Colonic mucosa (tissue), 4 donors: ENCODE measurements at places on chromosomes 12 and 14.

DNA sequence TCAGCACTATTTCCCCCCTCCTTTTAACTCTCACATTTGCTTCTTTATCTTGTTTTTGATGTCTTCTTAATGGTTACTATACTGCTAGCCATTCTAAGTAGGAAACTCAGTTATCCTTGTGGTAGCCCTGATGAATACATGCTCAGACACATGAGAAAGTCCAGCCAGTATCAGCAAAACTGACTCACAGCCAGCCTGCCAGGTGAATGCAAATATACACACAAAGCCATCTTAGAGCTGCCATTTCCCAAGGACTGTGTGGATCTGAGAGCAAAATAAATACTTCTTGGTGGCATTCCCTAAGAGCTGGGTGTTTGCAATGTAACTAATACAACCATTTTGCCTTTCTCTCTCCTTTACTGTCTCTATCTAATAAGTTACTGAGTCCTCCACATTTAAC lies 455.2 kb downstream of the CCER1 start:
- no peaks in the 10 kb centered on the region for H3K36me3 ChIP-seq
- H3K4me3 ChIP-seq = no peak overlapping the region
- H3K4me1 ChIP-seq = no peaks in the 10 kb centered on the region
- no peak overlapping the region for H3K27ac ChIP-seq
- H3K27me3 ChIP-seq = no peaks in the 10 kb centered on the region

DNA sequence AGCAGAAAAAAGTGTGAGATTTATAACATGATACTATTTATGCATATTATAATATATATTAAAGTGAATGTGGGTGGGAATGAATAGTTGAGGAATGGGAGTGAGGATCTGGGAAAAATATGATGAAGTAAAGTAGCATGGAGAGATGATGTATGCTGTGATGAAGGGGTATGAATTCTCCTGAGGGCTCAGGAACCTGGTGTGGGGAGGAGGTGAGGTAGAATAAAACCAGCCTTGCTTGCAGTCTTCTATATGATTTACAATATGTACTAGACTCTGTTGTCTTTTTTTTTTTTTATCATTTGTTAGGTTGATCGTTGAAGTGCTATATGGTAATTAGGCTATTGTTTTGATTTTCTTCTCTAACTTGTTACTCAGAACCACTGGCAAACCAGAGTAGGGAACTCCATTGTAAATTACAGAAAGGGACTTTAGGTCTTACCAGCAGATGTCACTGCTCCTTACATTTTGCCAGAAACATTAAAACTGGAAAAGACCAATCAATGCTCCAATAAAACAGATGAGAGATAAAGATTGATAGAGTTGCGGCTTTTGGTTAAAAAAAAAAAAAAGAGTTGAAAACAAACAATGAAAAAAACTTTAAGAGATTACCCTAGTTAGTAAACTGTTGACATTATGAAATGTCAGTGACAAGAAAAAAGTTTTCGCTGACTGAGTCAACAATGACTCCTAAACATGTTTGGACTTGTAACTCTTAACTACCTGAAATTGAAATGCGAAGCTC lies 39.9 kb downstream of the ATL1 start:
- no peak overlapping the region for H3K4me3 ChIP-seq
- H3K36me3 ChIP-seq = no peaks in the 10 kb centered on the region
- H3K4me1 ChIP-seq = no peaks in the 10 kb centered on the region
- DNase-seq = no peak
- H3K27ac ChIP-seq = no peak overlapping the region

DNA sequence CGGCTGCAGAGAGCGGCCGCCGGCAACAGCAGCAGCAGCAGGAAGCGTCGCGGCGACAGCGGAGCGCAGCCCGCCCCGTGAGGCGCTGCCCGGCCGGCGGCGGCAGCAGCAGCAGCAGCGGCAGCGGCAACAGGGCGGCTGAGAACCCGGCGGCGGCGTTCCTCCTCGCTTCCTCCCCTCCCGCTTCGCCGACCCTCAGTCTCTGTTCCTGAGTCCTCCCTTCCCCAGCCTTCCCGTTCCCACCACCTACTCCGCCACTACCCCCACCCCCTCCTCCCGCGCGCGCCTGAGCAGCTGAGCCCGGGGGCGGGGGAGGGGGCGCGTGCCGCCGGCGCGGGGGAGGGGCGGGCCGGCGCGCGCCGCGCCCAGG lies 310 bp downstream of the BICDL1 start:
- no peaks in the 10 kb centered on the region for H3K27me3 ChIP-seq
- peaks cover 5% of the 10 kb centered on the region for H3K4me1 ChIP-seq
- peak overlapping the region; percentile 78 for H3K27ac ChIP-seq
- peak overlapping the region; percentile 59 for H3K4me3 ChIP-seq

DNA sequence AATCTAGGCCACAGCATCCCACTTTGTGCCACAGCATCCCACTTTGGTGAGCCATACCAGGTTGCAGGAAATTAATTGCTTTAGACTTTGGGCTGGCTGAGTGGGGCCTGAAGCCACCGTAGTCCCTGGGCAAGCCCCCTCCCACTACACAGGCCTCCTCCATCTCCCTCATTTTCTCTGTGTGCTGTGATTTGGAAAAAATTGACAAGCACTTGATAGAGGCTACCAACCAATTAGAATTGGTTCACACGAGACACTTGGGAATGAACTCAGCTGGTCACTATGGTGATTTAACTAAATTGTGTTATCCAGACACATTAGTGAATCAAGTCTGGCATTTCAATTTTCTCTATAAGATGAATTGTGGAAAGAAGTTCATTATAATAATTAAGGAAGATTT lies 481.1 kb downstream of the DIO2 start:
- no peaks in the 10 kb centered on the region for H3K4me1 ChIP-seq
- H3K4me3 ChIP-seq = no peak overlapping the region
- no peak overlapping the region for H3K27ac ChIP-seq

DNA sequence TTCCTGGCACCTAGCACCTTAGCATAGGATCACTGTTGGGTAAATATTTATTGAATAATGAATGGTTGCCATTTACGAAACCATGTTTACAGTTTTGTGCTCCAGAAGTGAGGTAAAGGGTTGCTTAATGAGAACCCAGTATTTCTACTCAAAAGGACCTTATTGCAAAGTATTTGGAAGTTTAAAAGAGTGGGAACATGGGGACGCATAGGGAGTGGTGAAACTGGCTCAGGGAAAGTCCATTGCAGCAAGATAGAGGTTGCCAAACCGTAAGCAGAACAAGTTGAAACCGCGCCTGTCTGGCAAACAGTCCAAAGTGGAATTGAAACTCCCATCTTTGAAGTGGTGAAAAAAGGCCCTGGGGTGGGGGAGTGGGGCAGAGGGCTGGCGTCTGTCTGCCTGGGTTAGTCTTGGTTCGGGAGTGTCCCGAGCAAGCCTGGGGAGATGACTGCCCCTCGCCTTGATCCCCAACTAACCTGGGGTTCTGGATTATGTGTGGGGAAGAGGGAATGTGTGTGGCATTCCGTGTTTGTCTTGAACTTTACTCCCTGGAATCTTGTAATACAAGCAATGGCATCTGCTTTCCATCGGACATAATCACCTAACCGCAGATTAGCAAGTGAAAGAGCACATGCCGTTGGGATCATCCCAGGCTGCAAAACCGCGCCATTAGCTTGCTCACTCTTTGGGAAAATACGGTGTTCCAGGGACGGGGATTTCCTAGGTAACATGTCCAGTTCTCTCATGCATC lies 7.2 kb downstream of the ALDH2 start:
- peaks cover 44% of the 10 kb centered on the region for H3K4me1 ChIP-seq
- H3K27me3 ChIP-seq = no peaks in the 10 kb centered on the region
- H3K4me3 ChIP-seq = no peak overlapping the region

GRCh38 chr12:25592725-25593495 lies 39.8 kb upstream of the LMNTD1 start:
- no peak overlapping the region for H3K27ac ChIP-seq
- no peaks in the 10 kb centered on the region for H3K4me1 ChIP-seq
- no peaks in the 10 kb centered on the region for H3K27me3 ChIP-seq
- DNase-seq = no peak

- H3K36me3 ChIP-seq = no peaks in the 10 kb centered on the region
- no peaks in the 10 kb centered on the region for H3K4me1 ChIP-seq
These were observed 40.6 kb upstream of the RPH3A start for GRCh38 chr12:112750971-112751370.

DNA sequence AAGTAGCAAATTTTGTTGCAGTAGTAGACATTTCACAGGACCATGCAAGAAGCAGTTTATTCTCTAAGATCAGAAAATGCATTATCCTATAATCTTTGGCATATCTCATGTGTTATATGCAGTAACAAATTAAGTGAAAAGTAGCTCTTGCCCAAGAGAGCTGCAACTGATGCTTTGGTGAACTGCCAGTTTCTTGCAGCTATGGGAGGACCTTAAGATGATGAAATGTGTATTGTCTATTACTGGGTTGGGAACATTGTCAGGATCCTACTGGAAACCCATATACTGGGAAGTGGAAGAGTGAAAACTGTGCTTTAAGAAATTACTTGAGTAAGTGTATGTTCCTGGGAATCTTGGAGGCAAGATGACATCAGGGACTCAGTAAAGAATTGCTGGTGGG lies 238.8 kb downstream of the DACT1 start:
- no peaks in the 10 kb centered on the region for H3K4me1 ChIP-seq
- H3K27me3 ChIP-seq = no peaks in the 10 kb centered on the region
- no peak overlapping the region for H3K4me3 ChIP-seq
- H3K27ac ChIP-seq = no peak overlapping the region

DNA sequence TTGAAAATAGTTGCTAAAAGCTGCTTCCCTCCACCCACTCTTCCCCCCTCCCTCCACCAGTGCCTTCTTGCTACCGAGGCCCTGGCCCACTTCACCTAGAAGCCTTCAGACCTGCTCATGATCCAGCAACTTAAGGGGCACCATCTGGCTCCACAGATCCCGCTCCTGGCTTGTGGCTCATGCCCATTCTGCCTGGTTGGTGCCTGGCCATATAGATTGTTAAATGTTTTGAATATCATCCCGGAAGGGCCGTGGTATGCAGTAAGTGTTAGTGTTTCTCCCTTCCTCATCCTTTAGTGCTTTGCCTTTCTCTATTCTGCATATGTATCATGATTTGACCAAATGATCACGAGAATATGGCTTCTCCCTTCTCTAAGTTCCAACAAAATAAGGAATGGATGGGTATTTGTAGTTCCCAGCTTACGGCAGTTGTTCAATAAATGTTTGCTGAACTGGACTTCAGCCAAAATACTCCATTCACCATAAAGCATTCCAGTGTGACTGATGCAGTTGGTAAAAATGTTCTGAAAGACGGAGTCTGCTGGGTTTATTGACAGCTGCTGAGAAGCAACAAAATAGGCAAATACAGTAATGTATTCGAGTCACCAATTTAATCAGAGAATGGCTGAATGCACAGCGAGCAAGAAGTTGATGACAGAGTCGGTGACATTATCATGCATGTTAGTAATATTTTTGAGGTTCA lies 30.7 kb downstream of the GRIP1 start:
- DNase-seq = no peak
- no peaks in the 10 kb centered on the region for H3K27me3 ChIP-seq
- no peaks in the 10 kb centered on the region for H3K36me3 ChIP-seq
- no peak overlapping the region for H3K27ac ChIP-seq
- no peaks in the 10 kb centered on the region for H3K4me1 ChIP-seq
- no peak overlapping the region for H3K4me3 ChIP-seq

GRCh38 chr12:95443459-95443858 lies 30.5 kb upstream of the METAP2 start:
- DNase-seq = no peak
- no peaks in the 10 kb centered on the region for H3K36me3 ChIP-seq
- H3K27me3 ChIP-seq = no peaks in the 10 kb centered on the region
- H3K4me3 ChIP-seq = no peak overlapping the region
- peaks cover 8% of the 10 kb centered on the region for H3K4me1 ChIP-seq

- no peak overlapping the region for H3K4me3 ChIP-seq
- H3K4me1 ChIP-seq = no peaks in the 10 kb centered on the region
- no peak overlapping the region for H3K27ac ChIP-seq
- no peak for DNase-seq
These were observed 943 bp upstream of the MGAT4C start for GRCh38 chr12:86257134-86257533.

GRCh38 chr14:92688434-92689375 lies 59.7 kb downstream of the LGMN start:
- no peaks in the 10 kb centered on the region for H3K27me3 ChIP-seq
- DNase-seq = peak; percentile 57
- no peak overlapping the region for H3K27ac ChIP-seq
- no peaks in the 10 kb centered on the region for H3K36me3 ChIP-seq

GRCh38 chr12:52061470-52062166 lies 8.2 kb upstream of the ATG101 start:
- H3K27me3 ChIP-seq = no peaks in the 10 kb centered on the region
- H3K36me3 ChIP-seq = no peaks in the 10 kb centered on the region
- DNase-seq = no peak

DNA sequence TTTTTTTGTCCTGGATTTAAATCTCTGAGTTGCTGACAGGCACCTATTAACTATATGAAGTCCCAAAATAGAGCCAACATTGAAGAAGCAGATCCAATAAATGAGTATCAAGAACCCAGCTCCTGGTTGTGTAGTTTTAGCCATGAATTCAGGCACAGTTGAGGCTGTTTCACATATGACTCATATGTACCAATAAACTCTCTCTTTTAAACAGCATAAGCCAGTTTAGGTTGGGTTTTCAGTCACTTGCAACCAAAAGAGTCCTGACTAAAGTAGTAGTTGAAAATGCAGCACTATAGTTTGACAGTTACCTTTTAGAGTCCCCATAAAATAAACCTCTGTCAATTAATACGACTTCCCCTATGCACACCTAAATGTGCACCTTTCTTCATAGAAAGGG lies 389.9 kb downstream of the RPS29 start:
- no peaks in the 10 kb centered on the region for H3K36me3 ChIP-seq
- H3K4me3 ChIP-seq = no peak overlapping the region
- H3K4me1 ChIP-seq = no peaks in the 10 kb centered on the region

GRCh38 chr12:89950421-89950820 lies 241.8 kb upstream of the ATP2B1 start:
- H3K27ac ChIP-seq = peak overlapping the region; percentile 67
- DNase-seq = no peak
- H3K4me3 ChIP-seq = no peak overlapping the region
- H3K4me1 ChIP-seq = peaks cover 17% of the 10 kb centered on the region
- H3K36me3 ChIP-seq = no peaks in the 10 kb centered on the region
- H3K27me3 ChIP-seq = no peaks in the 10 kb centered on the region

- H3K4me1 ChIP-seq = no peaks in the 10 kb centered on the region
- peak; percentile 69 for DNase-seq
- H3K36me3 ChIP-seq = no peaks in the 10 kb centered on the region
- no peaks in the 10 kb centered on the region for H3K27me3 ChIP-seq
- no peak overlapping the region for H3K27ac ChIP-seq
These were observed 25.6 kb upstream of the KRAS start for GRCh38 chr12:25276199-25276937.

DNA sequence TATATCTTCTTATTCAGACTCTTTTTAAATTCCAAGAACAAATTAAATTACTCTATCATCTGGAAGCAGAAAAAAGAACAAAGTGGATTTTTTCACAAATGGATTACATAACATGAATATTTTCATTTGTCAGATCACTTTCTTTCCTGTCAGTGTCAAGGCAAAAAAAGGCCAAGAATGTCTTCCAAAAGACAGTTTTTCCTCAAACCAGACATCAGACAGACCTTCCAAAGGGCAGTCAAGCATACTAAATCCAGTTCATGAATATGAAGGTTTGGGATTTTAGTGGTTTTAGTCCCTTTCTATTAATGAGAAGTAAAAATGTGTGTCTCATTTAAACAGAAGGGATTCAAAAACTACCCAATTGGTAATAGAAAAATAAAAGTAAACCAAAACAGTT lies 336.0 kb downstream of the CEP128 start:
- H3K27ac ChIP-seq = no peak overlapping the region
- no peaks in the 10 kb centered on the region for H3K4me1 ChIP-seq
- no peaks in the 10 kb centered on the region for H3K27me3 ChIP-seq
- no peak overlapping the region for H3K4me3 ChIP-seq
- no peaks in the 10 kb centered on the region for H3K36me3 ChIP-seq
